ENCODE measurements at places on chromosomes 5 and 9.

DNA sequence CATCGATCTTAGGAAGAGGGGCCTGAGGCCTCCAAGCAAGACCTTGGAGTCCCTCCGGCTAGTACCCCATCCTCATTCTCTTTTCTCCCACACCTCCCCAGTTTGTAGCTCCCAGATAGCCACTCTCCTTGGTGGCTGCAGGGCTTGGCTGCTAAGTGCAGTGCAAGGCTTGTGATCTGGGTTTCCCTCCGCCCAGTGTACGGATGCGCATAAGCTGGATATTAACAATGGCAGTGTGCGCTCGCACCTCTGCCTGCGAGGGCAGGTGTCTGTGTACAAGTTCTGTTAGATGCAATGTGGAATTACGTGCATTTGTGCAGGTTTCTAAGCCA is 71.0 kb upstream of the TBCA start:
- DNase-seq, result no peak

GRCh38 chr5:169450464-169450863 is 133.1 kb upstream of the SPDL1 start:
- no peak for DNase-seq

- DNase-seq, result no peak
Observed at GRCh38 chr5:154627698-154628678, 127.2 kb upstream of the LARP1 start.

DNA sequence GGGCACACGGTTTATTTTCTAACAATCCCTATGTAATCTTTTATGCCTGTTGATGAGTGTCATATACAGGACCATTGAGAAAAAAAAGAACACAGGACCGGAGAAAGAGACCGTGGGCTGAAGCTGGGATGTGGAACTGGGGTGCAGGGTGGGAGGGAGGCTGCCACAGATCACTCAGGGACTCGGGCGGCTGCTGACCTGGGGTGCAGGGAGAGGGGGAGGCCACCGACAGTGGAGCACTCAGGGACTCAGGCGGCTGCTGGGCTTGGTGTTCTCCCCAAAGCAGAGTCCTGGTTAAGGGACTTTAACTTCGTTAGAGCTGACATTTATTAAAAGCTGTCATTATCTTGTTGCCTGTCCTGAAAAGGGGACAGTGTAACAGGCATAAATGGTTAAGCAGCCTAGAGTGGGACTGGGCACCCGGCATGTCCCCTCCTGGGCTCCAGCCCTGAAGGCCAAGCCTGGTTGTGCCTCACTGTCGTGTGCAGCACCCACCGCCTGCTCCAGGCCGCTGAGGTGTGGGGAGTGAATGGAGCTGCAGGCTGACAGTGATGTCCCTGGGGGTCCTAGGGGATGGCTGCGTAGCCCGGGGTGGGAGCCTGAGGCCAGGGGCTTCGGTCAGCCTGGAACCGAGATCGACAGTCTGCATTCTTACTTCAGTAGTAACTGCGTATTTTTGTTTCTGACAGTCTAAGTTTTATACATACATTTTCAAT is 14.0 kb downstream of the NDUFS6 start:
- peak; percentile 31 for DNase-seq

GRCh38 chr9:80449513-80449912 is 877.7 kb downstream of the TLE4 start:
- no peak for DNase-seq

DNA sequence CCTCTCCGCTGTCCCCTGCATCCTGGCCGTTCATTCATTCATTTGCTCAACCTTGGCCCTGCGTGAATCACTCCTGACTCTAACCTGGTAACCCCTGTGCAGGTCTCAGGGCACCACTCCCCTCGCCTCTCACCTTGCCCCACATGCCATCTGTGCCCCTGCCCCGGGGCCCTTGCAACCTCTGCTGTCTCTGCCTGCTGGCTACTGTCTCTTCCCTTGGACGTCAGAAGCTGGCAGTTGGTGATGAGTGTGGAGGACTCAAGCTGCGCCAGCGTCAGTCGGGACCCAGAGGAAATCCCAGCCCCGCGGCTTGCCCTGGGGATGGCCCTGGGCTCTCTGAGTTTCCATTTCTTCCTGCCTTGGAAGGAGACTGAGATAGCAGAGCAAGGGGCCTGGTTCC is 154.9 kb downstream of the OLFM1 start:
- DNase-seq, result no peak

DNA sequence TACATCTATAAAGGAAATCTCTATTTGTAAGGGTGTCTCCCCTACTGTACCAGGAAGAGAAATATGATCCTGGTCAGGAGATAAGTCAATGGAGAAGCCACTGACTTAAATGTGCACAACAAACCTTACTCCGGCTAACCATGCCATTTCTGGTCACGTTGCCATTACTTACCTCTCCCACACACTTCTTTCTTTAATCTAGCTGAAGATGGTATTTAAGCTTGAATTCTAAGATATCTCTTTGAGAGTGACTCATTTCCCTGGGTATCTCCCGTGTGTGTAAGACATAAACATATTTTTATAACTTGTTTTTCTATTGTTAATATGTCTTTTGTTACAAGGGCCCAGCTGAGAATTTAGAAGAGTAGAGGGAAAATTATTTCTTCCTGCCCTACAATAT is 296.6 kb downstream of the SEMA5A start:
- no peak for DNase-seq

GRCh38 chr9:70427161-70427945 is 12.9 kb upstream of the KLF9 start:
- no peak for DNase-seq

GRCh38 chr5:65480306-65480865 is 1.3 kb downstream of the ADAMTS6 start:
- DNase-seq, result peak; percentile 70

GRCh38 chr5:1059884-1060263 is 51.3 kb downstream of the NKD2 start:
- no peak for DNase-seq

GRCh38 chr5:6541256-6542013 is 91.4 kb downstream of the NSUN2 start:
- DNase-seq, result no peak

DNA sequence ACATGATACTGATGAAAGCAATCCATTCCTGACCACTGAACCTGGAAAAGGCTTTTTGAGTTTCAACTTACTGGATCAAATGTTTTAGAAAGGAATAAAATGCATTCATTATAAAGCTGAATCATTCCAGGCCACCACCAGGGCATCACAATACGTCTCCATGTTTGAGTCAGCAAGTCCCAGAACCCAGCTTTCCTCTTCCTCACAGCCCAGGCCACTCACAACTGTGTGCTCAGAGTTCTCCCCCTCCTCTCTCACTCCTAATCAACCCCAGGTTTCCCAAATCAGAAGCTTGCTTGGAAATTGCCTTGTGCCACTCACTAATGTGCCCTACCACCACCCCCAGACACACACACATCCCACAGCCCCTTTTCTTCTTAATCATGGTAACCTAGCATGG is 91.7 kb downstream of the GNA14 start:
- no peak for DNase-seq

GRCh38 chr5:61974680-61975079 is 331.3 kb upstream of the KIF2A start:
- DNase-seq, result no peak

DNA sequence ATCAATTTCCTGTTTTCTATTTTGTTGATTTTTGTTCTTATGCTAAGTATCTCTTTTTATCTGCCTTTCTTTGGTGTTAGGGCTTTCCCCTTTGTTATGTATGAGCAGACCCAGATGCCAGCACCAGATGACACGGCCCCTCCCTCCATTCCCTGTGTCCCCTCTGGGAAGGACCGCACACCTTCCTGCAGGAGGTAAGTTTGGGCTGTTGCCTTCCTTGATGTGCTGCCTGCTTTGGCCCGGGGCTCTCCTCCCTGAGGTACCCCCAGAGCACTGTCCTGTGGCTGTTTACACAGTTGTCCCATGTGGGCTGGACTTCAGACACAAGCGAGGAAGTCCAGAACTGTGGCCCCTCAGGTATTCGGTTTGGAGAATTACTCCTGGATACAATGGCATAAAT is 343.8 kb upstream of the IRX1 start:
- DNase-seq, result no peak

- DNase-seq, result no peak
Observed at GRCh38 chr5:44388321-44389089, 715 bp downstream of the FGF10 start.

GRCh38 chr5:88769165-88769564 is 113.8 kb downstream of the MEF2C start:
- no peak for DNase-seq

GRCh38 chr9:119255116-119255515 is 114.1 kb downstream of the BRINP1 start:
- DNase-seq, result no peak

GRCh38 chr9:91248707-91249106 is 113.0 kb downstream of the AUH start:
- DNase-seq, result no peak

DNA sequence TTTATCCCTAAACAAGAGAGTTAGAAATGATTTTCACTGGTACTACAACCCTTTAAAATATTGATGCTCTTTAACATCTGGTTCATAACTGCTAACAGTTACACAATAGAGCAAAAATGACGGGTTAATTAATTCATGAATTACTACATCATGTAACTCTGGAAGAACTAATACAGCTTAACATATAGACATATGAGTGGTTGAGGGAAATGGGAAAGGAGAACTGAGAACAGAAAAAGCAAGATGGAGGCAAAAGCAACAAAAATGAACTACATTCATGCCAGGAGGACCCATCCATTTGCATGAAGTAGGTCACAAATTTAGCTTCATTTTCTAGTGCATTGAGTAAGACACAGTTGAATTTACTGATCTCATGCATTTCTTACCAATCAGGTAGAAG is 61.8 kb downstream of the C9 start:
- DNase-seq, result no peak

- no peak for DNase-seq
Observed at GRCh38 chr9:38422555-38423260, 1.5 kb downstream of the IGFBPL1 start.

DNA sequence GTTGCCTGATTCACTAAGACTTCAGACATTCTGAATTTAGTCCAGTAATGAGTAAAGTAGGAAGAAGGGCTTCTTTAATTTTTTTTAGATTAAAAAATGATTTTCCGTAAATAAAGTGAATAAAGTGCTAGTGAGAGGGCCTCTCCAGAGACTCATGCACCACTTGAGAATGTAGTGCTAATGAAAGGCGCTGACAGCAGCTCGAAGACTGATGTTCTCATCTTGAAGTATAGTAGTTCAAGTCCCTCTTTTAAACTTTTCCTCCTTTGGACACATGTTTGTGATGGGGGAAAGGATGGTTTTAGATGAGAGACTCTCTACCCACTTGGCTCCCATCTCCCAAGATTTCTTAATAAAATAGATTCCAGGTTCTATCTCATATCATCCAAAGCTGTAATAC is 48.5 kb downstream of the G3BP1 start:
- DNase-seq, result no peak

GRCh38 chr5:36070687-36071571 is 4.2 kb upstream of the UGT3A2 start:
- DNase-seq, result no peak

DNA sequence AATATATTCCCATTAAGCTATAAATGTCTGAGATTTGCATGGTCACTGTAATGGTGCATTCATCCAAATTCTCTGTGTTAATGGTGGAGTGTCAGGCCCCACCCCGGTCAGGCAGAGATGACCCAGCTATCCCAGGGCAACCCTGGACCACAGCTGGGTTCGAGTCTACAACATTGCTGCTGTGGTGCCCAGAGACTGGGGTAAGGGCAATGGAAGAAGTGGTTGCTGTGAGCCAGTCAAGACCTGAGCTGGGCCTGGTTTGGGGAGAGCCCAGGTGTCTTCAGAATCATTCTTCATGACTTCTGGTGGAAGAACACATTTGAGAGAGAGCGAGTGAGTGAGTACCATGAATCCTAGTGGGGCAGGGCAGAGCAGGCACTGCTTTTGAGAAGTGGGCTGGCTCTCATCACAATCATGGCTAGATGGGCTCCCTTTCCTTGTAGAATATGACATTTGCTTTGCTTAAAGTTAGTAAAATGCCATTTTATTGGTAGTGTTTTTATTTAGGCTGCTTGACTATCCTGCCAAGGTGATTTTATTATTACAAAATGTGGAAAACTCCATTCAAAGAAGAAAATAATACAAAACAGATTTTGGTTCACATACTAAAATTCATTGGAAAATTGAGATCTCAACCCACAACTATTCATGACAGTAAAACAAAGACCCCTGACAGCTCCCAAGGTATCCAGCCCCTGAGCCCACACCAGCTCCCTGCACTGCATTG is 125.8 kb upstream of the SLC25A48 start:
- DNase-seq, result no peak

DNA sequence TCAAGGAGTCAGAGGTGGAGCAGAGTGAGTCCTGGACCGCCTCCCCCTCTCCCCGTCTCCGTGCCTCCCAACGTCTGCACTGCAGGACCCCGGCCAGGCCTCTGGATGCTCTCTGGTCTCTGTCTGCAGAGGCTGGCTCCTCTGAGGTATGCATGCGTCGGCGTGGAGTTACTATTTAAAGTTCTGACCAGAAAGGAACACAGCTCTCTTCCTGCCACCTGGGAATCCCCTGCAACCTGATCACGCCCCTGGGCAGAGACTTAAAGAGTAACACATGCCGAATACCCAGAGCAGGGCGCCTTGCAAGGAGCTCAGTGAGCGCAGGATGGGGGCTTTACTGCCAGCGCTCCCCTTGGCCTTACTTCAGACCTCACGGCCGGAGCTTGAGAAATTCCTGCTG is 16.0 kb downstream of the ANXA6 start:
- DNase-seq, result peak; percentile 86

- no peak for DNase-seq
Observed at GRCh38 chr9:125429476-125430160, 168.0 kb downstream of the GAPVD1 start.

GRCh38 chr9:89400403-89401116 is 82.3 kb downstream of the SECISBP2 start:
- no peak for DNase-seq

DNA sequence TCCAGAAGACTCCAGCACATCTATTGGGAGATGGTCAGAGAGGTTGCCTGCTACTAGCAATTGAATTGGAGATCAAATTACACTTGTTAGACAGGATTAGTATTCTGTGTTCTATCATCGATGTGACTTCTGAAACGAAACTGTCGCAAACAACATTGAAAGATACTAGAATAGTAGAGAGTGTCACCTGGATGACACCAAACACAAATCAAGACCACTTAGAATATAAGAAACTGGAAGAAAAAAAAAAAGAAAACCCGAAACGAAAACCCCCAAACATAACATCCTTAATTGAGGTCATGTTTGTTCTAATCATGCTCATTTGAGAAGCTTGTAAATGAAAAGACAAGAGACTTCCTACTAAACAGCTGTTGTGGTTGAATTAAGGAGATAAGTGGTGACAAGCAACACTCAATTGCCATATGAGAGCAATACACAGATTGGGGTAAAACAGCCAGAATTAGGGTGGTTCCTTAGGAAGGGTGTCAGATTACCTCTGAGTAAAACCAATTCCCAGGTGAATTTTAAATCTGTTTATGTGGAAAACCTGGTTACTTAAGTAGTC is 97.6 kb downstream of the BASP1 start:
- DNase-seq, result no peak

GRCh38 chr9:76571288-76571687 is 112.3 kb downstream of the GCNT1 start:
- no peak for DNase-seq

GRCh38 chr5:31407921-31408693 is 123.8 kb downstream of the DROSHA start:
- DNase-seq, result no peak

GRCh38 chr5:39158127-39158593 is 61.2 kb downstream of the FYB1 start:
- DNase-seq, result peak; percentile 75

Data from activated effector memory CD4-positive, alpha-beta T cell treated with anti-CD3 and anti-CD28 coated beads, Interleukin-2, amount 50 U/mL, for 16 hours (primary cell).